Activated CD8-positive, alpha-beta memory T cell treated with anti-CD3 and anti-CD28 coated beads for 4 hours (primary cell): ENCODE measurements at places on chromosomes 2 and 18.

DNA sequence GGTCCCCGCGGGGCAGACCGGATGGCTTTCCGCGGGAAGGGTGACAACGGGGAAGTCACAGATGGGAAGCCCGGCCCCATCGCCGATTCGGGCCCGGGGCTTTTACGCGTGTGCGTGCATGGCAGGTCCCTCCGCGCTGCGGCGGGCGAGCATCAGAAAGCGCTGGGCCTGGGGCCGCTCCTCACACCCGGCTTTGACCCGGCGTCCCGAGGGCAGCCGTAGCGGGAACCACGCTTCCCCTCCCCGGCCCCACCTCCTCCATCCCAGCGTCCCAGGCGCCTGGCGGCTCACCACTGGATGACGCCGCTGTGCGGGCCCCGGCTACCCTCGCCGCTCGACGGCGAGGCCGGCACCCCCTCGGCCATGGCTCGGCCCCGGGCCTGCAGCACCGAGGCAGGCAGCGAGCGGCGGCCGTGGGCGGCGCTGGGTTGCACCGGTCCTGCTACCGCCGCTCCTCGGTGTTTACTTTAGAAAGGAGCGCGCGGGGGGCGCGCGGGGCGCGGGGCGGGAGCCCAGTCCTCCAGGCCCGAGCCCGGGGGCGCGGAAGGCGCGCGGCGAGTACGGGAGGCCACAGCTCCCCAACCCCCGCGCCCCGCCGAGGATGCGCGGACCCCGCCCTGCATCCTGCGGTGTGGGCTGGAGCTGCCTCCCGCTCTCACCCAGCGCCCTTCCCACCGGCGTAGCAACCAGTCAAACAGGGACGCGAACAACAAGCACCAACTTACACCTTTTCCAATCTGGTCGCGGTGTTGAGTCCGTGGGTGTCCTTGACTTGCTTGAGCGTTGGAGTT is 806 bp downstream of the RFX8 start:
- DNase-seq = no peak

- no peak for DNase-seq
These were observed 92.3 kb downstream of the CCBE1 start for GRCh38 chr18:59604877-59605276.

DNA sequence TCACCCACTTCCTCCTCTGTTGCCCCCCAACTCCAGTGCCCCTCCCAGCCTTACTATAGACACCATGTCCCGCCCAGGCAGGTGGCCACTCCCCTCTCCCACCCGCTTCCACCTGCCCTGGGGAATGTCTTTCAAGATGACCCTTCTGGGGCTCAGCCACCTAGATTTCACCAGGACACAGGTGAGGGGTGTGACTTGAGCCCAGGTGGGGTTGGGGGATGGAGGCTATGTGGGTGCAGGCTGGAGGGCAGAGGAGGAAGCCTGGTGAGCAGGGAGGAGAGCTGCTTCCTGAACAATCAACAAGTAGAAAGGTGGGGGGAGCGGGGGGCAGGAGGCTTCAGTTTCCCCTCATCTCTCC is 8.7 kb downstream of the ADRA2B start:
- no peak for DNase-seq

GRCh38 chr18:32476106-32476505 is 5.4 kb upstream of the GAREM1 start:
- DNase-seq = no peak

- DNase-seq = no peak
These were observed 70.1 kb upstream of the STPG4 start for GRCh38 chr2:47225061-47225783.

GRCh38 chr2:182740701-182741100 is 24.6 kb downstream of the DNAJC10 start:
- DNase-seq = no peak

GRCh38 chr2:220374282-220374681 is 746.9 kb downstream of the SLC4A3 start:
- no peak for DNase-seq

- no peak for DNase-seq
These were observed 84.8 kb upstream of the DNAJC10 start for GRCh38 chr2:182631299-182631698.

GRCh38 chr2:75480971-75481836 is 79.5 kb downstream of the EVA1A start:
- no peak for DNase-seq

DNA sequence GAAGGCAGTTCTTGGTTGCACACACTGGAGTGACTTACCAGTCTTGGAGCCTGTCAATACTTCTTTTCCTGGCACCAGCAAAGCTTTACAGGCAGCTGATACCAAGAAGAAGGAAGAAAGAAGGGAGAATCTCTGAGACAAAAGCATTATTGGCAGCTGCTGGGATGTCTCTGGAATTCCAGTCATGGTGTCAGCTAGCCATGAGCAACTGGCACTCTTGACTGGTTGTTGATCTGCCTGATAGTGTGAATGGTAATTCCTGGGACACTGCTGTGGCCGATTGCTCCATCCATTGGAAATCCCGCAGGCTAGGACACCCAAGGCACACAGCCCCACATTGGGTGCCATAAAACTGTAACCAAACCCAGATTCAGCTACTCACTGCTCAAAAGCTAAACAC is 17.8 kb upstream of the SPAG16 start:
- DNase-seq = no peak

DNA sequence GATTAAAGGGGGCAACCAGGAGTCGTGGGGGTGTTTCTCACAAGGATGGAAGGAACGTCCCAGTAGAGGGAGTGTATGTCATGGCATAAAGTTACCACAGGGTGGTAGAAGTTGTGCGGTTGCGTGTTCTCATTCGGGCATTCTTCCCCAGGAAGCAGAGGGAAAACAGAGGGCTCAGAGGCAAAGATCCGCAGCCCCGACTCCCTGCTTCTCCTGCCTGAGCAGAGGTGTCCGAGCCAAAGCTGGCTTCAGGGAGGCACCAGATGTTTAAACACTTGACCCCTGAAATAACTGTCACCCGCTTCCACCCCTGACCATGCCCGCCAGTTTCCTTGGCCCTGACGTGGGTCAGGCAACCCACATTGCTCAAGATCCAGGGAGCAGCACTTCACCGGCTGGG is 83.7 kb downstream of the EN1 start:
- no peak for DNase-seq

DNA sequence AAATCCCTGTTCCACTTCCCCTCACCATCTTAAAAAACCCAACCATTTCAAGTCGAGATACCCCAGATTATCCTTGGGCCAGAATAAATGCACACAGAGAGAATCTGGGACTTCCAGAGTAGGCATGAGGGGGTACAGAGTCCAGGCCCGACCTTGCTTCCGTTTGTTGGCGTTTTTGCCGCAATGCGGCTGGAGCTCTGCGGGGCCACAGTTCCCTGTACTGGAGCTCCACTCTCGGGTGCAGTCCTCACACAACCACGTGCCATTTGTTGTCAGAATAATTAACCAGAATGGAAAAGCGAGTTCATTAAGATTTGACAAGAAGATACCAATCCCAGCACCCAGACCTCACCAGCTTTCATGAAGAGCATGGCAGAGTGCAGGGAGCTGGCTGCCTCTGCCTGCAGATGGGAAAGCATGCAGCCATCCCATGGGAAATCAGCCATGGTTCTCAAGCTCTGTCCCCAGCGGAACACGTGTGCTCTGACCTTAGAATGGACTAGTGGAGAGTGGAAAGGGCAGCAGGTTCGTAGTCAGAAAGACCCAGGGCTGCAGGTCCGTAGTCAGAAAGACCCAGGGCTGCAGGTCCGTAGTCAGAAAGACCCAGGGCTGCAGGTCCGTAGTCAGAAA is 472.8 kb downstream of the EIPR1 start:
- DNase-seq = no peak

DNA sequence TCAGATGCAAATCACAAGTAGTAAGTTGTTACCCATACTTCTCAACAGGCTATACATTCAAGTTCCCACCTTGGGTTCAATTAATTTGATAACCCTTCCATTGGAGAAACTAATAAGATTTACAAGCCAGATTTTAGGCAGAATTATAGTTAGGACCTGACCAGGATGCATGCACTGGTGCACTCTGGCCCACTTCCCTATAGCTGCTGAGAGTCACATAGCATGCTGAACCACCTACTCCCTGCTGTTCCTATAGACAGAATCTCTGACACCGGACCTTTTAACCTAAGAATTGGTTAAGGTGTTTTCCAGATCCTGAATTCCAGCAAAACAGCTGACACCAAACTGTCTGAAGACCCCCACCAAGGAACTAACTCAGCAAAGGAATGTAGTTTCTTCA is 26.2 kb downstream of the FAM210A start:
- DNase-seq = no peak

DNA sequence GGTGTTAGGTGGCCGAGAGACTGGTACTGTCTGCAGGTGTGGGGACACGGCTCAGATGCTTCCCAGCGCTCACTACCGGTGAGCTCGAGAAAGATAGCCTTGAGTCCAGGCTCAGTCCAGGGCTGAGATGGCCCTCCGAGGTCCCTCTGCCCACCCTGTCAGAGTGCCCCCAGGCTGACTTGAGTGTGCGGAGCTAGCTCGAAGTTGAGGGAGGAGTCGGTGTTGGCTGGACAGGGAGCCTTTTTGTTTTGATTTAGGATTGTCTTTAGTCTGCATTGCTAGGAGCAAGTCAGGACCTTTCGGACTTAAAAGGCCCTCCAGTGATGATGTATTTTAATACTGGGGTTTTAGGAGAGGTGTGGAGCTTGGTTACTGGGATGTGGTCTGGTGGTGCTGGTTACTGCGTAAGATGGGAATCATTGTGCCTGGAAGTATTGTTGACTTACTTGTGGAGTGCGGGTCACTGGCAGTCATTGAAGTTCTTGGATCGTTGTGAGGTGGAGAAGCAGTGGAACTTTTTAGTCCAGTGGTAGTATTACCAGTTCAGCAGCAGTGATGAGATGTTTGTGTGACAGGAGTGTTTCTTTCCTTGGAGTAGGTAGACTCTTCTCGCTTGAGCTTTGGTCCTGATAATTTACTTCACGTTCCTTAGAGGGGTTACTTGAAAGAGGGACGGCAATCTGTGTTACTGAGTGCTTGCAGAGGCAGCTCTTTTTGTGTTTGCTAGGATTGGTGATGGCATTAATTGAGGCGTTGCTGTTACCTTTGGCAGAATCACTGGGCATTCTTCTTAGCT is 633 bp downstream of the KIAA1328 start:
- no peak for DNase-seq

- DNase-seq = no peak
These were observed 24.3 kb downstream of the RNF144A start for GRCh38 chr2:6941299-6942046.
